ENCODE measurements at places on chromosomes 2 and 18.

DNA sequence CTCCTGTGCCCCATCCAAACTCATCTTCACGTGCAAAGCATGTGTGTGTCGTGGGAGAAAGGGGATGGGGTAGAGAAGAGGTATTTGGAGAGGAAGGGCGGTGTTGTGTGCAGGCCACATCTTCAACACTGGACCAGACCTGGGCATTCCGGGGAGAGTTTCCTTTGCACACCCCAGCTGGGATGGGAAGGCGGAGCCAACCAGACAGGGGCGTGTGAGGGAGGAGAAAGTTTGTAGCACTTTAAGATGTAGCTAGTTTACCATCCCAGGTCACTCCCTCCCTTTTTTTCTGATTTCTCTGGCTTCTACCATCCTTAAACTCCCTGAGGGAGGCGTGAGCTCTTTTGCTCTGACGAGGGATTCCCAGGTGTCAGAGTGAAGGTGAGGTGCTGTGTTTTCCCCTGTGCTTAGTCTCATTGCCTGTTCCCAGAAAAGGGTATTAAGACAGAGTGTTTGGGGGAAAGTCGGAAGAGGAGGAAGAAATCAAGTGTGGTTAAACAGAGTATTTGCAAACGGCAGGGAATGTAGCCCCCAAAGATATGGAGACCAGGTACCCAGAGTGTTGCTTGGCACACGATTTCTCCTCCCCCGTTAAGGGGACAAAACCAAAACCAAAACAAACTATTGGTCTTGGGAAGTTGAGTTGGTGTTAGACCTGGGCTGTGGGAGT, 1.6 kb downstream of the SETBP1 start:
- no peak for DNase-seq

GRCh38 chr2:70041663-70042062, 45.6 kb upstream of the PCBP1 start:
- DNase-seq: no peak

GRCh38 chr2:208210688-208211451, 21.0 kb upstream of the C2orf80 start:
- no peak for DNase-seq

DNA sequence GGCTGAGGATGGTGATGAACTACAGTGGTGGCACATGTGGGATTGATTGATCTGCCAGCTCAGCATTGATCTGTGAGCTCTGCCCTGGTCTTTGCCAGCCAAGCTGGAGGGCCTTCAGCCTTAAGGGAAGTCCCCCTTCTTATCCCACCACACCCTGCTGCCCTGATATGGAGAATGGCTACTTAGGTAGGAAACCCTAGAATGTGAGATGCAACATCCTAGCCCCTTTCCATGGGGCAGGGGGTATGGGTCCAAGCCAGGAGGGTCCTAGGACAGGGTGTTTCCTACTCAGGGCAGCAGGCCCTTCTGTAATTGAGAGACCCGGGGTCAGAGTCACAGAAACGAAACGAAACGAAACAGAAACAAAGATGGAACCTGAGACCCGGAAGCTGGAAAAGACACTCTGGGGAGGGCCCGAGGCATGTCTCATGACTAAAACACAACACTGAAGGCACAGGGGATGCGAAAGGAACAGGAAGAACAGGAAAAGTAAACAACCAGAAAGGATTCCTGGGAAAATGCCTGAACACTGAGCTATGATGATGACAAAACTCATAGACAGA, 16.9 kb upstream of the SULT1C2 start:
- no peak for DNase-seq

DNA sequence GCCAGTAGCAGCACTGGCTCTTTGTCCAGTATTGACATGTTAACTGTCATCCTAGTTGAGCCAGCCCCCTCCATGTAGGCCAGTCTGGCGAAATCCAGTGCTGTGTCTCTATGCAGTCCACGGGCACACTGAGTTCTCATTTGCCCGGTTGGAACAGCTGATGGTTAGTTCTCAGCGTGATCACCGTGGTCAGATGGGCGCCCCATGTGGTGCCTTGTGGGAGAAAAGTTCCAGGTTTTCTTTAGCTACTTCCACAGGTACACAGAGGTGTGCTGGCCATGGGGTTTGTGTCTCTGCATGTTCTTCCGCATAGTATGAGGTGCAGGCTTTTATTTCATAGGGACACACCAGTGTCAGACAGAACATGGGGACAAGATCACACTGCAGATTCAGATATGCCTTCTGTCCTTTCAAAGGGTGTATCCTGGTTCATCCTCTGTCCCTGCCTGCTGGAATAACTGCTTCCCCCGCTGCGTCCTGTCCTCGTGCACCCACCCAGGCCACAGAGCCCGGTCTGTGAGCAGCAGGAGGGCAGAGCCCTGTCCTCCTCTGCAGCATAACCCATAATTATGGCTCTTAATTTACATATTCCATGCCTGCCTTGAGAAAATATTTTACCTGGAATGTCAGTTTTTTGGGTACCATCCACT, 334.1 kb downstream of the GBX2 start:
- no peak for DNase-seq
